HEK293T (cell line): ENCODE measurements at places on chromosomes 6 and 20.
A peak's percentile ranks its signal among the peaks of the same experiment; 100 is the strongest.

DNA sequence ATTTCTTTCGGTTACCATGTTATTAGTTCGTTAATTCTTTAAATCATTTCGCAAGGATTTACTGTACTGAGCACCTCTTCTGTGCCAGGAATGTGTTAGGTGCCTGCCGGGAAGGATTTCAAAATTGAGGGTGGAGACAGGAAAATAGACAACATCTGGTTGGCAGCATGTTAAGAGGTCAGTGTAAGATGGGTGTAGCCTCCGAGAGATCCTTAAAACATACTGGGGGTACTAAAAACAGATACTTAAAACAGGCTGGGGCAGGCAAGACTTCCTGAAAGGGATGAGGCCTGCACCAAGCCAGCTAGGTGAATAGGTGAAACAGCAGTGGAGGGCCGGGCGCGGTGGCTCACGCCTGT, 178.0 kb upstream of the SGK1 start:
- DNase-seq: no peak

GRCh38 chr6:122622479-122622878, 12.3 kb downstream of the PKIB start:
- DNase-seq: peak; percentile 12

- no peak for DNase-seq
Measured at GRCh38 chr6:20773822-20774221, 239.6 kb downstream of the CDKAL1 start.

- DNase-seq: no peak
Measured at GRCh38 chr6:151018911-151019782, 153.6 kb downstream of the MTHFD1L start.

GRCh38 chr6:159540152-159540551, 152.9 kb downstream of the SOD2 start:
- peak; percentile 80 for DNase-seq

GRCh38 chr6:139570166-139570565, 195.7 kb upstream of the CITED2 start:
- DNase-seq: no peak

GRCh38 chr6:49326347-49326746, 136.7 kb downstream of the MMUT start:
- DNase-seq: no peak

GRCh38 chr6:113120582-113121285, 736.4 kb upstream of the MARCKS start:
- DNase-seq: no peak

GRCh38 chr6:63805808-63806572, 170.4 kb downstream of the PHF3 start:
- no peak for DNase-seq

GRCh38 chr6:109515781-109516409, 32.9 kb upstream of the ZBTB24 start:
- DNase-seq: no peak

DNA sequence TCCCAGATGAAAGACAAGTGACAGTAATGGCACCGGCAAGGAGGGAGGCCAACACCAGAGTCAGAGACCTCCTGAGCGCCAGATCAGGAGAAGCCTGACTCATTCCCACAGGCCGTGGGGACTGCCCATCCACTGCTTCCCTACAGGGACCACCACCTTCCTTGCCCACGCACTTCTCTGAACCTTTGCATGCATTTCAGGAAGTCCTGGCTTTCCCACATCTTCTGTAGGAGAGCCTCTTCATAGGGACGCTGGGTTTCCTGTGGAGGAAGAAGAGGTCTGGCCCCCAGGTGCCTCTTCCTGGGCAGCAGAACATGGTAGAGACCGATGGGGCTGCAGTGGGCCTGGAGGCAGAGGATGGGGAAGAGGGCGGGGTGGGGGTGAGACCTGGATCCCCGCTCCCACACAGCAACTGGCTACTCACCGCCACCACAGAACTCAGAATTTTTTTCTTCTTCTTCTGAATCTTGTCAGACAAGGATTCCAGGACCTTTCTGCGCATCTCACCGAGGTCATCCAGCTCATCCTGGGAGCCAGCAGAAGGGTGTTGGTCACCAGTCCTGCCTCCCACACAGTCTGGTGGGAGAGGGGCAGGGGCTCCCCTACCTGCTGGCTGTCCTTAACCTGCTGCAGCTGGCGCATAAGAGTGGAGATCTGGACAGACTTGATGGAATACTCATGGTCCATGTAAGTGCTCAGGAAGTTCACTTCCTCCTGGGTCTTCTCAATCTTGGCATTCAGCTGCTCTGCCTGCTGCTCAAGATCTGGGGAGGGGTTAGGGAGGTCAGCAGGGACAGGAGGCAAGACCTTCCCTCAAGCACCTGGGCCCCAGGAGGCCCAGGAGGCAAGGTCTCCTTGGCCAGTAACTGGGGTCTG, 13.7 kb downstream of the C20orf96 start:
- DNase-seq: no peak

DNA sequence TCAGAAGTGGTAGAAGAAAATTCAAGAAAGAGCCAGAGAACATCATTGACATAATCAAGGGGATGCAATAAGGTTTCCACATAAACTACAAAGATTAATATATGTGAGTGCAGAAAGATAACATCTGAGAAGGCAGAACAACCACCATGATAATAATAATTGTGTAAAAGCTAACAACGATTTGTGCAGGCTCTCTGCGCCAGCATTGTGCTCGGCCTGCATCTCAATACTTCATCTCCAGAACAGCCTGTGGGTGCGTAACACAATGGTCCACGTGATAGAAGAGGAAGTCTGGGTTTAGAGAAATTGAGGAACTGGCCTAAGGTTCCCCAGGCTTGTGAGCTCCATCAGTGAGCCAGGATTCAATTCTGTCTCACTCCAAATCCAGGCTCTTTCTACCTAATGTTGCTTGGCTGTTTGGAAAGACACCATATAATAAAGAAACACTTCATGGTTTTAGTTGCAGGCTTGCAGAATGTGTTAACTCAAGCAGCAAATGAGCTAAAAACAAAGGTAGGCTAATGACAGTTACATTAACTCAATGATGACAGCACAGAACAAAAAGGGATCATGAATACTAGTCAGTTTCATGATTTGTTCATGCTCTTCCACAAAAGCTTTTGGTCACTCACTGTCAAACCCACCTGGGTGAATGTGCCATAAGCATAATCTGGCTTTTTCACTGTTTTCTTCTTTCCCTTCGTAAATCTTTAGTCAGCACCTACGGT, 71.2 kb downstream of the LY86 start:
- DNase-seq: no peak

- no peak for DNase-seq
Measured at GRCh38 chr6:128487746-128488145, 32.7 kb downstream of the PTPRK start.

DNA sequence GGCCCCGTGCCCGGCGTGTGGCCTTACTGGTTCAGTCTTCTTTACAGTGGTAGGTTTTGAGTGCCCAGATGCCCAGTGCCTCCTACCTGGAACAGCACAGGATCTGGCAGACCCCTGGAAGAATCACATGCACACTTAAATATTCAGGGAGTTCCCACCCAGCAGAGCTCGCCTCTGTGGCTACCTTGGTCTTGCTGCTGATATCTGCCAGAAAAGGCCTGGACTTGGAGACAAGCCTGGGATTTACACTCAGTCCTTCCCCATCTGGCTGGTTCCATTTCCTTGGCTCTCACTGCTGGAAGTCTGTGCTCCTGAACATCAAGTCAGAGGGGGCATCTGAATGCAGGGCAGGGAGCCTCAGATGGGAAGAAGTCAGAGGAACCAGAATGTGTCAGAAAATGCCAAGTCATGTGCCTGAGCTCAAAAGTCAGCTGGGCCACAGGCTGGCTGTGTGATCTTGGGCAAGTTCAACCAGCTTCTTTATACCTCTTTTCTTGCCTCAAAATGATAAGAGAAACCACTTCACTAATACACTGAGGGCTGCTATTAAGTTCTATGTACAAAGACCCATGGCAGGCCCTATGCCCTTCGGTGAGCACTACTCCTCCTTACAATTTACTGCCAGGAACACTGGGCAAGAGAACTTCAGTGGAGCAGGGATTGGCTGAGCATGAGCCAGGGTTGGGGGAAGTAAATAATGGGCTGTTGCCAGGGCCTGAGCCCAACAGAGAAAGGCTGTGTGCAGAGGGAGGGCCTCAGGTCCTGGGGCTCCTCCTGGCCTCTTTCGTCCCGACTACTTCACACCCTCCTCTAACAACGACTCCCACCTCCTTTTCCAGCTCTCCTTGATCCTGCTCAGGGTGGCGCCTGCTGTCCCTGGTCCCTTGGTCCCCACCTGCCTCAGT, 158.1 kb upstream of the PROKR2 start:
- no peak for DNase-seq

- DNase-seq: no peak
Measured at GRCh38 chr6:165611294-165611693, 51.7 kb downstream of the PDE10A start.

- DNase-seq: no peak
Measured at GRCh38 chr20:21380711-21381110, 16.6 kb downstream of the NKX2-4 start.

DNA sequence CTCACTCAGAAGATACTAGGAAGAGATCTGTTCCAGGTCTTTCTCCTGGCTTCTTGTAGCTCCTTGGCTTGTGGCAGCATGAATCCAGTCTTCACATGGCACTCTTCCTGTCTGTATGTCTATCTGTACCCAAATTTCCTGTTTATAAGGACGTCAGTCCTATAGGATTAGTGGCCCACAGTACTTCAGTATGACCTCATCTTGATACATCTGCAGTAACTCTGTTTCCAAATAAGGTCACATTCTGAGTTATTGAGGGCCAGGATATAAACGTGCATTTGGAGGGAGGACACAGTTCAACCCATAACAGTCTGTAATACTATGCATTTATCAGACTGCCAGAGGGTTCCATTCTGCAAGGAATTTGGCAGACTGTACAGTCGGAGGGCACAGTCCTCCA, 57.6 kb upstream of the DYNLRB1 start:
- DNase-seq: no peak

GRCh38 chr6:6891125-6891721, 216.5 kb upstream of the RREB1 start:
- DNase-seq: no peak

- no peak for DNase-seq
Measured at GRCh38 chr6:161038229-161039031, 46.9 kb downstream of the MAP3K4 start.

GRCh38 chr20:41989039-41989679, 371.0 kb upstream of the CHD6 start:
- no peak for DNase-seq

GRCh38 chr20:52150440-52151258, 40.9 kb downstream of the ZFP64 start:
- peak; percentile 47 for DNase-seq

DNA sequence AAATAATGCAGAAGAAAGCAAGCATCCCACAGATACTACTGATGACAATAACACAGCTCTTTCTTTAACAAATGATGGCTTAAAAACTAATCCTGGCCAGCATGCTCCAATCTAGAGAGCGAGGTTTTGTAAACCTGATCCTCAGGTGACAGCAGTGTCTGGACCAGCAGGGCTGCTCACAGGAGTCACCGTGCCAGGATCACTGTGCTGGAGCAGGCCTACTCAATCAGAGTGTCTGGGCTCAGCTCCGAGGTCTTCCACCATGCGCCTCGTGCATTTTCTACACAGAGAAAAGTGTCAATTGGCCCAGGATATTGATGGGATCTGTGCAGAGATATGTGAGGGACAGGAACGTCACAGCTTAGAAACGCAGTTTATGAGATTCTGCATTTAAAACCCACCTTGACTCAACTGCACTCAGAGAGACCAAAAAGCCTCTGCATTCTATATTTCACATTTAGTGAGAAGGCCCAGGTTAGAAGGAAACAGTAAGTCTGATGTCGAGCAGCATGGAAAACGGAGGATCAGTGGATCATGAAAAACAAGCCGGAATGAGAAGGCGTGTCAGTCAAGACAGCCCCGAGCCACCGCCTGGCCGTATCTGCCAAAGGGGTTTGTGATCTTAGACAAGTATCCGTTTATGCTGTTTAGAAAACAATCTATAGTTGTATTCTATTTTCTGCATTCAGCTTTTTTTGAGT, 7.8 kb downstream of the RAMACL start:
- no peak for DNase-seq

GRCh38 chr6:27138837-27139755, 108.4 kb upstream of the PRSS16 start:
- no peak for DNase-seq

GRCh38 chr6:155528982-155529453, 73.4 kb upstream of the NOX3 start:
- DNase-seq: no peak

DNA sequence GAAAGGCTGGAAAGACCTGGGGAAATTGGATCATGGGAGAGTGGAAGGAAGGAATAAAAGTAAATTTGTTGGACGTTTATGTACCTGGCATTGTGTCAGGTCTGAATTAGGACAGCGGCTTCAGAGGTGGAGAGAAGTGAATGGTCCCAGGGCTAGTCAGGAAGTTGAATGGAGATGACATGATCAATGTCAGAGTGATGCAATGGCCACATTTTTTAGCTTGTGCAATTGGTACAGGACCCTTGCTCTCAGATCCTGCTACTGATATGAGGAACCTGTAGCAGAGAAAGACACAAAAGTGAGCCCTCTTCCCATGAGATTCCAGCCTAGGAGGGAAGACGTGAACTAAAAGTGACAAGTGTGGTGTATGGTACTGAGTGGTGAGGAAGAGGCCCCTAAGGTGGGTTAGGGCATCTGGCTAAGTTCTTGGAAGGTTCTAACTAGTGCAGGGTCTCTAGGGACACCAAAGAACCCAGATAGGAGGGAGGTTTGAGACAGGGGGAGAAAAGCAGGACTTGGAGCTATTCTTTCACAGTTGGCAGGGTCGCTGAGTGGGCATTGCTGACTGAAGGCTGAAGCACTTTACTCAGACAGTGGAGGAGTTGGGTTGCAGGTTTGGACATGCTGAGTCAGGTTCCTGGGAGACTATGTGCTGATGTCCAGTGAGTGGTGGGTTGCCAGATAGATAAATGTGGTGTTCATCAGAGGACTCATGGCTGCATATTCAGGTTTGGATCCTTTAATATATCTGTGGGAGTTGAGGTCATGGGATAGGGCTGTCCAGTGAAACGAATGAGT, 266.1 kb upstream of the RNF24 start:
- DNase-seq: no peak
